ENCODE measurements at places on chromosomes 5 and 9.

GRCh38 chr5:40736103-40736875, 19.5 kb downstream of the TTC33 start:
- DNase-seq, result peak; percentile 71

DNA sequence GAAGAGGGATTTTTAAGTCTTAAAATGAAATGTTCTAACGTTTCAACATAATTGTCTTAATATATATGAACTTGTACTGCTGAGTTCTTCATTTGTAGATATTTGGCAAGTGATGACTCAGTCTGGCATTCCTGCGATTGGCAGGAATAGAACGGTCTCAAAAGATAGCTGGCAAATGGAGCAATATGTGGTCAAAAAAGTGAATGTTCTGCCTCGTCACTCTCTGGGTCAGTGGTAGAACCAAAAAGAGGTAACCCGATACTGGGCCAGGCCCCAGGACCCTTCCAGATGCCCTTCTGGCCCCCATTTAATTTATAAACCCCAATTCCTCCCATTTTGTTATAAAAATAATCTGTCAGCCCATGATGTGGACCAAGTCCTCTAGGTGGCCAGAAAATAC, 39.2 kb downstream of the ZNF366 start:
- peak; percentile 90 for DNase-seq

GRCh38 chr9:93684161-93684765, 107.9 kb downstream of the PHF2 start:
- no peak for DNase-seq

GRCh38 chr9:128068386-128069205, 564 bp downstream of the SLC25A25 start:
- DNase-seq, result no peak

- DNase-seq, result peak; percentile 22
Observed at GRCh38 chr5:109242518-109242917, 167.3 kb downstream of the PJA2 start.

- DNase-seq, result no peak
Observed at GRCh38 chr9:28503573-28503972, 930.3 kb upstream of the C9orf72 start.

DNA sequence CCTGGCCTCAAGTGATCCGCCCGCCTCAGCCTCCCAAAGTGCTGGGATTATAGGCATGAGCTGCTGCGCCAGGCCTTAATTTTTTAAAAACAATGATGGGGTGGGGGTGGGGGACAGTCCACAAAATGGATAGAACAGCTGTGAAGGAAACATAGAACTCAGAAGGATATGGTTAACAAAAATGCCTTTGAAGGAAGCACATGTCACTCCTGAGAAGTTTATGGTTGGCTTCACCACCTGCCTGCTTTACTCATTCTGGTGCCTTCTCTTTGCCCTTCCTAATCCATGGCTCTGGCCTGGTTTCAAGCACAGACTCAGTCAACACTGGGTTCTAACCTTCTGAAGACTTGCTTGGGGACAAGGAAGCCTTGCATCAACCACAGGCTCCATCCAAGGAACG, 10.3 kb downstream of the BAG1 start:
- DNase-seq, result no peak

DNA sequence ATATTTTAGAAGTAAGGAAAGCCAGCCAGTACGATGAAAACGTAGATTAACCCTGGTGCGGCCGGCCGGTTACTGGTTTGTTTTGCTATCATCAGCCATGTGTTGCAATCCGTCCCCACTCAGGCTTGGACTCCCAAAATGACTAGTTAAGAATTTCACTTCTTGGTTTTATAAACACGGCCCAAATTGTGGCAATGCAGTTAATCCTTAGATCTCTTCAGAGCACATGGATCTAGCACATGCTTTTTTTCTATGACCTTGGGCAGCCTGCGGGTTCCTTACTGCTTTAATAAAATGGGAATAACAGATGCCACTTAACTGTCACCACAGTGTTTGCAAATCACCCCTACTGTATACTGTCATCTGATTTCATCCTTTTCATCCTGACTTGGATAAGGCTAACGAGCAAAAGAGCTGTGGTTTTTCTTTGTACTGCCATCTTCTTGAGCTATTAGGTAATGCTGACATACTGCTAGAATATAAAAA, 1.5 kb downstream of the NDFIP1 start:
- DNase-seq, result peak; percentile 71

GRCh38 chr5:103177543-103177942, 57.4 kb downstream of the PPIP5K2 start:
- DNase-seq, result peak; percentile 5

DNA sequence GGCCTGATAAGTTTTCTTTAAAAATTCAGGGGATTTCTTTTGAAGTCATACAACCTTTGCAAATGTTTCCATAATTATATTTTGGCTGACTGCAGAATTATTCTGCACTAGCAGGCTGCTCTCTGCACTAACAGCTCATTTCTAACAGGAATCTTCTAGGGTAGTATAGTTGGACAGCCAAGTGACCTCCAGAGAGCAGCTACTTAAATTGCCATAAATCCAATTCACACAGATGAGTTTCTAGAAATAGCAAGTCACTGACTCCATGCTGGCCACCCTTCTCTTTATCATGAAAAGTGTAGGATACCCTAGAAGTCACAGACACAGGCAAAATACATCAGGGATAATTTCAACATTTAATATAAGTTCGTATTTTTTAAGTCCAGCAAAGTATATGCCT, 110.9 kb upstream of the TARS1 start:
- DNase-seq, result no peak

GRCh38 chr9:135329571-135330306, 149.8 kb upstream of the PPP1R26 start:
- no peak for DNase-seq

GRCh38 chr9:83012922-83013838, 49.8 kb downstream of the RASEF start:
- DNase-seq, result peak; percentile 69

GRCh38 chr5:178587763-178588611, 2.2 kb downstream of the COL23A1 start:
- no peak for DNase-seq

- no peak for DNase-seq
Observed at GRCh38 chr5:170081616-170082015, 24.1 kb upstream of the FOXI1 start.

- peak; percentile 84 for DNase-seq
Observed at GRCh38 chr9:95171001-95171400, 146.5 kb downstream of the FANCC start.

GRCh38 chr5:99045871-99046270, 117.1 kb upstream of the CHD1 start:
- DNase-seq, result peak; percentile 28

DNA sequence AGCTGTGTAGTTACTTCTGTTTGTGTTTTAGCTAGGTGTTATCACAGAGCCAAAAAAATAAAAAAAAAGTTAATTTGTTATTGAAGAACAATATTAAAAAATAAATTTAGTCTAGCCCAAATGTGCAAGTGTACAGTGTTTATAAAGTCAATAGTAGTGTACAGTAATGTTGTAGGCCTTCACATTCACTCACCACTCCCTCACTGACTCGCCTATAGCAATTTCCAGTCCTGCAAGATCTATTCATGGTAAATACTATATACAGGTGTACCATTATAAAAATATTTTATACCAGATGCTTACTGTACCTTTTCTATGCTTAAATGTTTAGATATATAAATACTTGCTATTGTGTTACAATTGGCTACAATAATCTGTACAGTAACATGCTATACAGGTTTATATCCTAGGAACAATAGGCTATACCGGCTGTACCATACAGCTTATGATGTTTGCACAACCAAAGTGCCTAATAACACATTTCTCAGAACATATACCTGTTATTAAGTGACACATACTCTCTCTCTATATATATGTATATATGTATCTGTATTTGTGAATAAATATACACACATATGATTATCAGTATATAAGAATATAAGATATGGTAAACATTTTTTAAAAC, 341.4 kb upstream of the EDIL3 start:
- no peak for DNase-seq

GRCh38 chr5:171525085-171525484, 105.6 kb downstream of the FGF18 start:
- no peak for DNase-seq

- DNase-seq, result peak; percentile 93
Observed at GRCh38 chr9:112002847-112003457, 106.3 kb downstream of the UGCG start.

Measured in iris pigment epithelial cell (primary cell).